ENCODE measurements at places on chromosomes 7 and 10.

GRCh38 chr10:111151595-111152307 lies 74.9 kb downstream of the ADRA2A start:
- peak; percentile 43 for DNase-seq

GRCh38 chr7:41873741-41874140 lies 170.9 kb upstream of the INHBA start:
- no peak for DNase-seq

DNA sequence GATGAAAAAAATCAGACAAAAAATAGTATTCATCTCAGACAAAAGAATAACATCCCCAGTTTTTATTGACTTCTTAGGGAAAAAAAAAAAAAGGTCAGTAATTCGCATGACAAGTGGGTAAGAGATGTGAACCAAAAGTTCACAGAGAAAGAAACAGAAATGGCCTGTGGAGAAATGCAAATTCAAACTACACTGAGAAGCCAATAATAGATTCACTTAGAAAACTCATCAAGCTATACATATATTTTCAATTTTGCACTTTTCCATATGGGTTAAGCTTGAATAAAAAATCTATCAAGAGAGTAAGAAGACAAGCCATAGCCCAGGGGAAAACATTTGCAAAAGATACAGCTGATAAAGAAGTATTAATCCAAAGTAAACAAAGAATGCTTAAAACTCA lies 28.0 kb downstream of the HERC4 start:
- no peak for DNase-seq

GRCh38 chr10:107829161-107829560 lies 664.7 kb upstream of the SORCS1 start:
- no peak for DNase-seq

DNA sequence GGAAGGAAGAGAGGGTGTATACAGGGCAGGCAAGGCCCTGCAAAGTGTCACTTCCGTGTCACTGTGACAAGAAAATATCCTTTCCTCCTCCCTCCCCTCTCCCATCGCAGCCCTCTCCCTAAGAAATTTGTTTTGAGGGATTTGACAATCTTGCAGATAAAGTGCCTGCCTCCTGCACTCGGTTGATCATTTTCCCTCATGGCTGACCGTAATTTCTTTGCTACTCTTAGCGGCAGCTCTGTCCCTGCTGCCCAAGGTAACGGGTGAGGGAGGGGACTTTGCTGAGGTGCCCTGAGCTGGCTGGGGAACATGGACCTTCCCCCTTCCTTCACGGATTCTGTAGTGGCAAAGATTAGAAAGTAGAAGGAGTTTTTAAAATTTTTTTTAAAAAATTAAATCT lies 179.1 kb downstream of the TCF7L2 start:
- no peak for DNase-seq

GRCh38 chr10:63247771-63248170 lies 114.6 kb downstream of the NRBF2 start:
- no peak for DNase-seq
